Skin of body (tissue), 3 donors: ENCODE measurements at places on chromosomes 7 and 10. TPM values are rescaled to one million over a fixed set of nuclear protein-coding genes. Genes with fewer than 3 reads are reported as not detected.

ELFN1 gene
- 3.1 TPM for total RNA-seq

PLXNA4 gene
- 6.8 TPM for total RNA-seq

NCF1 gene
- 2.7 TPM for total RNA-seq

SFMBT2 gene
- total RNA-seq = 5.8 TPM

ITIH5 gene
- 28.4 TPM for total RNA-seq

SPDYE8 gene
- total RNA-seq = 0.10 TPM

CFAP43 gene
- 1.6 TPM for total RNA-seq

HTRA1 gene
- 185 TPM for total RNA-seq

HMX3 gene
- not detected for total RNA-seq

MICU1 gene
- total RNA-seq = 42.5 TPM

LIPM gene
- 17.1 TPM for total RNA-seq

ZNF425 gene
- 2.4 TPM for total RNA-seq

PRLHR gene
- under 0.01 TPM for total RNA-seq

GNGT1 gene
- total RNA-seq = not detected

NRG3 gene
- 0.39 TPM for total RNA-seq

STARD3NL gene
- total RNA-seq = 22.0 TPM

PVRIG gene
- total RNA-seq = not detected

PNPLA8 gene
- 37.3 TPM for total RNA-seq

IDI1 gene
- 81.6 TPM for total RNA-seq
